NCI-H1105 (cell line): ENCODE measurements at places on chromosomes 11 and 22.
A peak's percentile ranks its signal among the peaks of the same experiment; 100 is the strongest.

- peak; percentile 26 for DNase-seq
Measured at GRCh38 chr22:19524170-19525115, at the start of gene CLDN5. Gene CLDN5 (minus strand): TSS chr22:19524410. CDS start chr22:19524255, 155 bp downstream.

GRCh38 chr11:8871171-8871775, 39.7 kb upstream of the AKIP1 start:
- DNase-seq: no peak

DNA sequence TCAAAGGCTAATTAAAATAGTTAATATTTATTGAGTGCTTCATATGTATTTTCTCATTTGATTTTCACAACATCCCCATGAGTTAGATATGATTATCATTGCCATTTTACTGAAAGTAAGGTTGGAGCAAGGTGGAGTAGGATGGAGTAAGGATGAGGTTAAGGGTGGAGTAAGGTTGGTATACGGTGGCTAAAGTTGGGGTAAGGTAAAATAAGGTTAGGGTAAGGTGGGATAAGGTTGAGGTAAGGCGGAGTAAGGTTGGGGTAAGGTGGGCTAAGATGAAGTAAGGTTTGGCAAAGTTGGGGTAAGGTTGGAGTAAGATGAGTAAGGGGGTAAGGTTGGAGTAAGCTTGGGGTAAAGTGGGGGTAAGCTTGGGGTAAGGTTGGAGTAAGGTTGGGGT, 45.8 kb upstream of the CLDN5 start:
- DNase-seq: no peak

DNA sequence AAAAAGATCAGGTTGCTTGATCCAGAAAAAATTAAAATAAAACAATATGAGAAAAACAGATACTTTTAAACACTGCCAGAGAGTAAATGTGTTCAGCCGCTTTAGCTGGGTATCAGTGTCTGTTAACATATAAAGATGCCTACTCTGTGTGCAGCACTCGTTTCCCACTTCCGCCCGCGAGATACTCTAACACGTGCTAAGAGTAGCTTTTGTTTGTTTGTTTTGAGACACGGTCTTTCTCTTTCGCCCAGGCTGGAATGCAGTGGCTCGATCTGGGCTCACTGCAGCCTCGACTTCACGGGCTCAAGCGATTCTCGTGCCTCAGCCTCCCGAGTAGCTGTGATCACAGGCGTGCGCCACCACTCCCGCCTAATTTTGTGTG, 531 bp upstream of the MEN1 start:
- DNase-seq: no peak

- no peak for DNase-seq
Measured at GRCh38 chr22:20798974-20799373, 25.1 kb downstream of the SERPIND1 start.
